ENCODE measurements at places on chromosomes 5 and 9.

GRCh38 chr5:24094081-24094679 lies 550.6 kb downstream of the CDH10 start:
- no peak for DNase-seq

- DNase-seq: no peak
These were observed 9.0 kb upstream of the TIMD4 start for GRCh38 chr5:156971848-156972525.

DNA sequence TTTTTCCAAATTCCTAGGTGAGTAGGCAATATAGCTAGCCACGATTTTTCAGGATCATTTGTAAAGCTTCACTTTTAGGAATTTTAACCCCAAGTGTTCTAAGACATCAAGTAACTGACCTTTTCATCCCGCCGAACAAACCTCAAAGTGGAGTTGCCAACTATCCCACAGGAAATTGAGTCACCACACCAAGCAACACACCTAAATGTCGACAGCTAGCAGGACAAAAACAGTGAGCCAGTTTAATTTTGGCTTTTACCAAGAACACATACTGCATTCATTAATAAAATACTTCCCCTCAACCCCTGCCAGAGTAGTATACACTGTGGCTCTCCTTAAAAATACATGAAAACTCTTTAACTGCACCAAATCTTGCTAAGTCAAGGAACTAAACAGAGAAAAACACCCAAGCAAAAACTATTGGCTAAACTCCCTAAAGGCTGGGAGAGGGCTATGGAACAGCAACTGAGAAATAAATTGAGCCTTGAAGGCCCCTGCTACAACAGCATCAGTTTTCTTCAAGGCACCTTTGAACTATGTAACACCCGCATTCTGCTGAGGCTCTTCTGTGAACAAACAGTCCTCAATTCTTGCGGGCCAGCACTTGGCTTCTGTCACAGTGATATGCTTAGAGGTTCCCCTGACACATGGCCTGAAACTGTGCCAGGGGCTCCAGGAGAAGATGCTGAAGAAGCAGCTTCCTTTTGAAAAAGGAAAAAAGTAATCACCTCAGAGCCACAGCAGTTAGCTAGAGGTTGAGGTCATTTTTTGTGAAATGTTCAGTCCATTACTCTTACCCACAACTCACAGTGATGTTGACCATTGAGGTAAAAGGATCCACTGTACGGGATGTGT lies 459.6 kb downstream of the RAB3C start:
- no peak for DNase-seq

DNA sequence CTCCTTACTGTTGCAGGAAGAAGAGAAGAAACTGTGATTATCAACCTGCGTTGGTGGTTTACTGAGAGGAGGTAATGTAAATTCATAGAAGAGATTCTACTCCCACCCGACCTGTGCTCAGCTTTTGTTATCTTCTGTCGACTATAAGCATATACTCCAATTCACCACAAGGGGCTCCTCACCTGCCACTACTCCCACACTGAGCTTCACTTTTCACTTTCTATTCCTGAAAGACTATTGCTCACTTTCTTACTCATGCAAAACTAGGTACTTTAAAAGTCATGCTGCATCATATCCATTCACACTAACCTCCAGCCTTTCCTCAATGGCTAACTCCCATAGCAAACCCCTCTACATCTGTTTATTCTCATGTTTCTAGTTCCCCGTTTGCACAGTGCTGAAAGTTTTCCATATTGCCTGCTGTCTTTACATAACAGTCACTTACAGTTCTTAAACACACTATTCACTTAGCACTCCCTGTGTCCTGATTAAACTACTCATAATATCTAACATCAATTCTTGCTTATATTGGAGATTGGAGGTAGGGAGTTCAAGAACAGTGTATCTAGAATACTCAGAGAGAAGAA lies 1062.6 kb downstream of the NR2F1-AS1 start:
- DNase-seq: no peak

- DNase-seq: no peak
These were observed 66.9 kb downstream of the PSMB7 start for GRCh38 chr9:124348363-124348762.
